Kidney (tissue), 22 donors: ENCODE measurements at places on chromosomes 5 and 9. TPM values are rescaled to one million over a fixed set of nuclear protein-coding genes. Genes with fewer than 3 reads are reported as not detected.

FRRS1L gene
- total RNA-seq, result not detected

GRM6 gene
- total RNA-seq, result not detected

CCDC192 gene
- not detected for total RNA-seq

PTGS1 gene
- total RNA-seq, result 9.4 TPM

MYOZ3 gene
- total RNA-seq, result 0.66 TPM

IL9 gene
- total RNA-seq, result not detected

CBY3 gene
- total RNA-seq, result not detected

CYSRT1 gene
- total RNA-seq, result 0.94 TPM

ADGRD2 gene
- total RNA-seq, result not detected

GABRA1 gene
- not detected for total RNA-seq

C9orf78 gene
- 39.7 TPM for total RNA-seq

OBP2B gene
- total RNA-seq, result not detected

PSD2 gene
- 0.13 TPM for total RNA-seq

CAMK2A gene
- 0.28 TPM for total RNA-seq

LSM11 gene
- 2.8 TPM for total RNA-seq

AMBP gene
- total RNA-seq, result 5.3 TPM

PCDHA13 gene
- total RNA-seq, result 1.8 TPM

NPDC1 gene
- total RNA-seq, result 189 TPM

HK3 gene
- total RNA-seq, result 21.2 TPM

EIF4E1B gene
- total RNA-seq, result not detected

C5orf58 gene
- not detected for total RNA-seq

RALGPS1 gene
- 25.2 TPM for total RNA-seq

CNTLN gene
- total RNA-seq, result 8.0 TPM

GFI1B gene
- 0.28 TPM for total RNA-seq

CEP72 gene
- 7.8 TPM for total RNA-seq

PFN3 gene
- not detected for total RNA-seq

PCDHB13 gene
- total RNA-seq, result 5.9 TPM

SH3TC2 gene
- total RNA-seq, result 1.3 TPM

NR6A1 gene
- total RNA-seq, result 3.5 TPM

PPP3R2 gene
- total RNA-seq, result not detected

ANKDD1B gene
- 3.1 TPM for total RNA-seq

ARL14EPL gene
- total RNA-seq, result not detected

MOB3B gene
- total RNA-seq, result 22.5 TPM

CARD9 gene
- total RNA-seq, result 7.0 TPM

ANXA2R gene
- 4.6 TPM for total RNA-seq

FST gene
- 2.7 TPM for total RNA-seq

PALM2AKAP2 gene
- 10.6 TPM for total RNA-seq

CD274 gene
- total RNA-seq, result 5.0 TPM

ZDHHC11 gene
- 10.1 TPM for total RNA-seq

BRD8 gene
- 54.5 TPM for total RNA-seq

PDE6A gene
- total RNA-seq, result 0.03 TPM

ZDHHC21 gene
- 15.2 TPM for total RNA-seq

IFNA13 gene
- total RNA-seq, result not detected

CFAP77 gene
- 0.50 TPM for total RNA-seq

TLR4 gene
- 33.4 TPM for total RNA-seq

PRDM9 gene
- not detected for total RNA-seq

C5 gene
- total RNA-seq, result 4.6 TPM

HAPLN1 gene
- 0.19 TPM for total RNA-seq

IFNB1 gene
- not detected for total RNA-seq

LOX gene
- total RNA-seq, result 9.2 TPM

SLC6A3 gene
- 0.54 TPM for total RNA-seq

PMPCA gene
- 45.6 TPM for total RNA-seq

FKTN gene
- total RNA-seq, result 21.4 TPM

GABRB2 gene
- 4.4 TPM for total RNA-seq

PCDHGC4 gene
- 1.5 TPM for total RNA-seq

PCDHGA6 gene
- total RNA-seq, result 7.2 TPM
